ENCODE measurements at places on chromosomes 5 and 9. TPM values are rescaled to one million over a fixed set of nuclear protein-coding genes. Genes with fewer than 3 reads are reported as not detected.

Gene GHR
- polyA plus RNA-seq, result 20.0 TPM

Gene TYRP1
- 1.5 TPM for polyA plus RNA-seq

Gene WWC1
- 75.6 TPM for polyA plus RNA-seq

Gene BRIX1
- polyA plus RNA-seq, result 48.8 TPM

Gene PCDHB16
- 7.4 TPM for polyA plus RNA-seq

Gene PLPP6
- polyA plus RNA-seq, result 17.3 TPM

Gene WDR31
- polyA plus RNA-seq, result 8.4 TPM

Gene FSTL4
- 1.5 TPM for polyA plus RNA-seq

Gene EPB41L4B
- polyA plus RNA-seq, result 17.3 TPM

Gene PDE8B
- 5.6 TPM for polyA plus RNA-seq

Gene HAUS6
- 17.1 TPM for polyA plus RNA-seq

Gene TNFSF8
- polyA plus RNA-seq, result 0.33 TPM

Gene MARCOL
- not detected for polyA plus RNA-seq

Gene ARID3C
- polyA plus RNA-seq, result 0.16 TPM

Gene PCDHA5
- 0.09 TPM for polyA plus RNA-seq

Gene TLX3
- not detected for polyA plus RNA-seq

Gene FOXD4L3
- polyA plus RNA-seq, result not detected

Gene TNIP1
- polyA plus RNA-seq, result 77.2 TPM

Gene BTNL3
- polyA plus RNA-seq, result 0.09 TPM

Gene FBXL7
- 26.1 TPM for polyA plus RNA-seq

Data from renal pelvis (tissue), 12 donors.